ENCODE measurements at places on chromosomes 12 and 14.

GRCh38 chr12:28578833-28579252 lies 388.6 kb downstream of the CCDC91 start:
- no peak for DNase-seq

GRCh38 chr12:44771485-44772021 lies 104.6 kb downstream of the NELL2 start:
- no peak for DNase-seq

GRCh38 chr14:56173365-56173922 lies 55.2 kb downstream of the PELI2 start:
- DNase-seq, result no peak

GRCh38 chr14:87386524-87386923 lies 606.5 kb downstream of the GALC start:
- DNase-seq, result no peak

DNA sequence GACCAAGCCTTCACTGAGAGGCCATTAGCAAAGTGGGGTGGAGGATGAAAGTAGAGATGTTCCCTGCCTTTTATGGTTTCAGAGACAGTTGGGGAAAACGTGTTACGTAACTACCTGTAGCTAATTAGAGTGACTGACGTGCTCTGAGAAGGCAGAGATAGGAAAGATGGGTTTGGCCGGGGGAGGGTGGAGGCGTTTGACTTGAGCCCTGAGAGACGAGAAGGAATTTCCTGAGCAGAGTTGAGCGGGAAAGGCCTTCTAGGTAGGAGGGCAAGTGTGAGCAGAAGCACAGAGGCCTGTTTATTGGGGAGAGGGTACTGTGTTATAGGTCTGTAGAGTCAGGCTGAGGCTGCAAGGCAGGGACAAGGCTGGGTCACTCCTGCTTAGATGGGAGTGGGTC lies 8.6 kb downstream of the TUNAR start:
- DNase-seq, result no peak

GRCh38 chr12:100189636-100190394 lies 10.8 kb upstream of the ACTR6 start:
- no peak for DNase-seq

DNA sequence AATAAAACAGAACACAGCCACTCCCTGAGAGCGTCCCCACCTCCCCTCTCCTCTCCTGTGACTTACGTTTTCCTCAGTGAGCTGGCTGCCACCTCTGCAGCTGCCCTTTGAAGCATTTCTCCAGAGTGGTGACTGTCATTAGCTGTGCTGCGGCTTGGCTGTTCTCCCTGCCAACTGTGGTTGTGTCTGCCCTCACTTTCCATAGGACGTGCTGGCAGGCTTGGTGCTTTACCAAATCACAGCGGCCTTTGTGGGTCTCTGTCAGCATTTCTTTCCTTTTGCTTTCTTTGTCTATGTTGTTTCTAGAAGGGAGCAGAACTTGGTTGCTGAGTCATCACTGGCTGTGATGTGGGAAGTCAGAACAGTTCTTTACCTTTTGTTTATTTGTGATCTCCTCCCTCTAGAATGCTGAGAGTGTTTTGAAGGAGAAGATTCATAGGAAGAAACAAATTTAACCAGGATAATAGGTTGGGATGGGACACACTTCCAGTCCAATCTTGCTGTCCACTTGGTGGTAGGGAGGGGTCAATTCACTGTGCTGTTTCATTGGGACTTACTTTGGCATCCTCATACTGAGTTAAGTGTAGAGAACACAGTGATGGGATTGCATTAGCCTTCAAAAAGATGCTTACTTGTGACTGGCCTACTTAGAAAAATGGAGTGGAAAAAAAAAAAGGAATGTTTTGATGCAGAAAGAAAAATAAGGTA lies 88.2 kb downstream of the TMX1 start:
- peak; percentile 55 for DNase-seq

DNA sequence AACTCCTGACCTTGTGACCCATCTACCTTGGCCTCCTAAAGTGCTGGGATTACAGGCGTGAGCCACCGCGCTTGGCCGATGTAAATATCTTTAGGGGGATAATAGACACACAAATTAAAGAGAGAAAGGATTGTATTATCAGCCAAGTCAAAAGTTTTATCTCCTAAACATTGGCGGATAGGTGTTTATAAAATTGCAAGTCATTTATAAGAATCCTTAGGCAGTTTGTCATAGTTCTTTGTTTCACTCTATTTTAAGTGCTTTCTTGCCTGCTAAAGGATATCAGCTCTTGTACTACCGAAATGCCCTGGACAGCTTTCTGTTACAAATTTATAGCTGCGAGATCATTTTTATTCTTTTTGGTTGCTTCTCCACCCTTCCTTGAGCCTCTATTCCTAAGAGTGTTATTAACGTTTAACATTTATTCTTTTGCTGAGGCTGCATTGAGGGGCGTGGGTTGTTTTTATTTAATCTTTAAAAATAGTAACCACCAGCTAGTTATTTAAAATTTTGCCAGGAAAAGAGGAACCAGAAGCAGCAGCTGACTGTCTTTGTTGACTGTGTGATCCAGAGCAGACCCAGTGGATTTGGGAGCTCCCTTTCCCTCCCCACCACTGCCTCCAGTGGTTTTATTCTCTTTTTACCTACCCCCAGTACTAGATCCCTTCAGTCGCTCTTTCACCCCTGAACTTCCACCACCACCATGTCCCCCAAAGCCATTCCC lies 106.4 kb downstream of the DIP2B start:
- no peak for DNase-seq

DNA sequence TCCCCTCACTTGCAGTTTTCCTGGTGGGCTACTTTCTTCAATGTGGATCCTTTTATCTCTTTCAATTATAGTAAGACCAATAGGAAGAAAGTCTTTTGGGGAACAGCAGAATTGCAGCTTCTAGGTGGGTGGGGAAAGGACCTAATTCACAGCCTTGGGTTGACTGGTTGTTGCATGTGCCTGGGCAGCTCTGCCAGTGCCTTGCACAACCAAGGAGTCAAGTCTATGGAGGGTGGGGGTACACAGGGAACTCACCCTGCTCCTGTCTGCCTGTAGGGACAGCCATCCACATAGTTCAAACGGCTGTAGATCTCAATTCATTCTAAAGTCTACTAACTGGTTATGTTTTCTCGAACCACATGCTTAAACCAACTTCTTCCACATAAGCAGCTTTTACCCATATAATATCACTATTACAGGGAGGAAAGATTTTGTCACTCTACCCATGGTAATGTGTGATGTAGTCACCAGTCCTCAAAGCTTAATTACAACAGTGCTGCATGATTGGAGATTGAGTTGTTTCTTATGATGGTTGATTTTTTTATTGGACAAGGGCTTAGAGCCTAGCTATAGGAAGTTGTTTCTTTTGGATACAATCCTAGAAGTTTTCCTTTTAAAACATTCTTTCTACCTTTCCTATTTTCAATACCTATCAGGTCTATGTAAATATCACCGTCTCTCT lies 117.7 kb upstream of the FRMD6 start:
- no peak for DNase-seq

DNA sequence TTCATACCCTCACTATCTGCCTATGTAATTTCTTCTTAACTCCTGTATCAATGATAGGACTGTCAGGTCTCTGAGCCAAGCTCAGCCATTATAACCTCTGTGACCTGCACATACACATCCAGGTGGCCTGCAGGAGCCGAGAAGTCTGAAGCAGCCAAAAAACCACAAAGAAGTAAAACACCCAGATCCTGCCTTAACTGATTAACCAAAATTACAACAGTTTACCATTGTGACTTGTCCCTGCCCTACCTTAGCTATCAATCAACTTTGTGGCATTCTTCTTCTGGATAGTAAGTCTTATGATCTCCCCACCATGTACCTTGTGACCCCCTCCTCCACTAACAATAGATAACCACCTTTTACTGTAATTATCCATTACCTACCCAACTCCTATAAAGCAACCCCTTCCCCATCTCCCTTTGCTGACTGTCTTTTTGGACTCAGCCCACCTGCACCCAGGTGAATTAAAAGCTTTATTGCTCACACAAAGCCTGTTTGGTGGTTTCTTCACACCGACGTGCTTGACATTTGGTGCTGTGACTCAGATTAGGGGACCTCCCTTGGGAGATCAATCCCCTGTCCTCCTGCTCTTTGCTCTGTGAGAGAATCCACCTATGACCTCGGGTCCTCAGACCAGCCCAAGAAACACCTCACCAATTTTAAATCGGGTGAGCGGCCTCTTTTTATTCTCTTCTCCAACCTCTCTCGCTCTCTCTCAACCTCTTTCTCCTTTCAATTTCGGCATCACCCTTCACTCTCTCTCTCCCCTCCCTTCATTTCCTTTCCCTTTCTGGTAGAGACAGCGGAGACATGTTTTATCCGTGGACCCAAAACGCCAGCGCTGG lies 11.5 kb upstream of the LGMN start:
- no peak for DNase-seq

DNA sequence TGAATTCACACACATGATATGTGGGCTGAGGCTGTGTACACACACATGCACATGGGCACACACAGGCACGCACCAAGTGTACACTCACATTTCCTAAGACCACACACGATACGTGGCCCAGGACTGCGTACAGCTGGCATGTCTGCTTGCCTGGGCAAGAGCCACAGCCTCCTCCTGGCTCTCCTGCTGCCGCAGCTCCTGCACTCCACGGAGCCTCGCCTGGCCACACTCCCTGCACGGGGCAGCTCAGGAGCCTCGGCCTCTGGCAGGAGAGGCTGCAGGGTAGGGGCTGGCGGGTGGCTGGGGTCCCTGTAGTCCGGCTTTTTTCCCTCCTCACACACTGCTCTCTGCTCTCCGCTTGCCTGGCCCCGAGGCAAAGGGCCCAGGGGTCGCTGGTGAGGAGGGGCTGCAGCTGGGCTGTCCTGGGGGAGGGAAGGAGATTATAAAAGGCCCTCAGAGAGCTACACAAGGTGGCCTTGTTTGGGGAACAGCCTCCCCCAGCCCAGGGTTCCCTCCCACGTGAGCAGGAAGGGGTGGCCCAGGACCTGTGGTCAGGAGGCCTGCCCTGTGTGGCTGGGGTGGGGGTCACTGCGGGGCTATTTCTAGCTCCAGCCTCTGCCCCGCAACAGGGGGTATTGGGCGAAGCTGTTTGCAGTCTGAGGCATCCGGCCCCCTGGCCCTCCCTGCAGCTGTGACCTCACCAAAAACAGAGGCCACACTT lies 89.0 kb upstream of the SFSWAP start:
- DNase-seq, result no peak

DNA sequence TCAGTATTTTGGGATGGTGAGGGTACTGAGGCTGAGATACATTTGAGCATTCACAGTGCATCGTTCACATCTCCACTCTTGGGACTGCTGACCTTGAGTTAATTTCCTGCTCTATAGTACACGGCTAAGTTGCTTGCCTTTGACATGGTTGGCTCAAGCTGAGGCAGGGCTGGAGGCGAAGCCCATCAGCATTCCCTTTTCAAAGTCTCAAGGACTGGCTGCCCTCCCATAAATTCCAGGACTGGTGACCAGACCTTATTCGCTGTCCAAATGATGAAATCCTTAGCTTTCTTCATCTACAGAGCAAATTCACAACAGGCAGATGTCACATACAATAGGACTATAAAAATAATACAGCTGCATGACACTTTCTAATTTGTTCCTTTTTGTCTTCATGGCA lies 85.9 kb downstream of the SSPN start:
- no peak for DNase-seq

DNA sequence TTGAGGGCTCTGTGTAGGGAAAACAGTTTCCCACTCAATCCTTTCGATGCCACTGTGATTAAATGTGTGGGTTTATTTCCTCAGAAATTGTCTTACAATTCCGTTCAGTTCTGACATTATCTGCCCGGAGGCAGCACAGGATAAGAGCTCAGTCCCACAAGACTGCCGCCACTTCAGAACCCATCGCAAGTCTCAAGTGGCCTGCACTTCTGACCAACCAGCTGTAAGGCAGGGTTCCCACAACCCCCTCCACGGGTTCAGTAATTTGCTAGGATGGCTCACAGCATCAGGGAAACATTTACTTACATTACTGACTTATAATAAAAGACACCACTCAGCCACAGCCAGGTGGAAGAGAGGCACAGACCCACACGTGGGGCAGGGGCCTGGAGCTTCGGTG lies 17.2 kb downstream of the BDKRB2 start:
- DNase-seq, result no peak

DNA sequence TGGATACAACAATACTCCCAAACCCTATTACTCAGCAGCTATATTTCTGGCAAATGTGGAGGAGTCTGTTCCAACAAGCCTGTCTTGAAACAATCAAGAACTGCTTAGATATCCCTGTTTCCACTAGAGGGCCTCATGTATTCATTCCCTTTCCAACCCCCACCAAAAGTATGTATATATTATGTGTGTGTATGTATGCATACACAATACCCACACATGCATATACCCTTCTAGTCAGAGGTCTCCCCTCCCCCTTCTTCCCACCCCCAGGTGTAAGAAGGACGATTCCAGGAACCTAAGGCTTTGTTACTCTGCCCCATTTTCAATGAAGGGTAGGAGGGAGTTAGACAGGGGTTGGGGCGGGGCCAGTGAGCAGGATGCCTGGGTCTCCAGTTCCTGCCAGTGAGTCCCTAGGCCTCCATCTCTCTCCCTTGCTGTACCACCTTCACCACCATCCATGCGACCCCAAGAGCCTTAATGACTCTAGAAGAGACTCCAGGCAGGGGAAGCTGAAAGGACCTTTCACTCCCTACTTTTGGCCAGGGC lies at the start of gene DGKA:
Gene DGKA, plus strand, starts transcription at position 392 of the 546 bp plus-strand sequence. CDS start 5,342 bp downstream, outside the sequence.
- DNase-seq, result peak; percentile 83

- no peak for DNase-seq
Measured at GRCh38 chr14:84688297-84689025, 841.5 kb upstream of the FLRT2 start.

DNA sequence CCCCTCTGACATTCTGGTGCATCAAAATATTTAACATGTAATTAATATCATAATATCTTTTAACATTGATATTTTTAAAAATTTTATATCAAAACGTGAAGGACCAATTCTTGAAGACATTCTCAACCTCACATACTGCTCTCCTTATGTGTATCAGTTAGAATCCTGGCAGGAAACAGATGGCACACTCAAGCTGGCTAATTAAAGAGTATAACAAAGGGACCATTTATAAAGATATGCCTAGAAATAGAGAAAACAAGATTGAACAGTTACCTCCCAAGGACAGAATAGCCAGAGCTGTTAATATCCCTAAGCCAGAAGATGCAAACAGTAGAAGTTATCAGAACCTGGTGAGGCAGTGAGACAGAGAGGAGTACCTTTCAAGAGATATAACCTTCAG lies 368.7 kb downstream of the NELL2 start:
- DNase-seq, result no peak

DNA sequence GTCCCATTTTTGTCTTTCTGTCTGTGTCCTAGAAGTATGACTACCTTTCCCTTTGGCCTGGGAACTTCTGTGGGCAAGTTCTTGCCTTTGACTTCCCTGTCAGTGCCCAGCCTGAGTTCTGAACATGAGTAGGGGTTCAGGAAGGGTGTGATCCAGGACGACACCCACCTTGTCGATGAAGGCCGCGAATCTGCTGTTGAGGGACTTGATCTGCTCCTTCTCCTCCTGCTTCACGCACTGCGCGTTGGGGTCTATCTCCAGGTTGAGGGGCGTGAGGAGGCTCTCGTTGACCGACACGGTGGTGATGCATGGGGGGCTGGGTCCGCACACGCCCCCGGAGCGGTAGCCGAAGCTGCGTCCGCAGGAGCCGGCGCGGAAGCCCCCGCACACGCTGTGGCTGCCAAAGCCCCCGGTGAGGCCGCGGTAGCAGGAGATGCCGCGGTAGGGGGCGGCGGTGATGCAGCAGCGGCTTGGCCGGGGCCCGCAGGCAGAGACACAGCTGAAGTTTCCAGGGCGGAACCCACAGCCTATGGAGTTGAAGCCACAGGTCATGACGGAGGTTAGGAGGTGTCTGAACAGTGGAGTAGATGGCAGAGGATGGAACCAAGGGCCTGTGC lies at the start of gene KRT83:
Gene KRT83, minus strand, starts transcription at position 615 of the 617 bp plus-strand sequence. Its CDS starts 63 bp downstream, at position 552.
- no peak for DNase-seq

GRCh38 chr14:58563978-58564377 lies 73.8 kb upstream of the DACT1 start:
- no peak for DNase-seq
